Bone marrow (tissue), 2 donors: ENCODE measurements at places on chromosomes 7 and 10.
A peak's percentile ranks its signal among the peaks of the same experiment; 100 is the strongest.

DNA sequence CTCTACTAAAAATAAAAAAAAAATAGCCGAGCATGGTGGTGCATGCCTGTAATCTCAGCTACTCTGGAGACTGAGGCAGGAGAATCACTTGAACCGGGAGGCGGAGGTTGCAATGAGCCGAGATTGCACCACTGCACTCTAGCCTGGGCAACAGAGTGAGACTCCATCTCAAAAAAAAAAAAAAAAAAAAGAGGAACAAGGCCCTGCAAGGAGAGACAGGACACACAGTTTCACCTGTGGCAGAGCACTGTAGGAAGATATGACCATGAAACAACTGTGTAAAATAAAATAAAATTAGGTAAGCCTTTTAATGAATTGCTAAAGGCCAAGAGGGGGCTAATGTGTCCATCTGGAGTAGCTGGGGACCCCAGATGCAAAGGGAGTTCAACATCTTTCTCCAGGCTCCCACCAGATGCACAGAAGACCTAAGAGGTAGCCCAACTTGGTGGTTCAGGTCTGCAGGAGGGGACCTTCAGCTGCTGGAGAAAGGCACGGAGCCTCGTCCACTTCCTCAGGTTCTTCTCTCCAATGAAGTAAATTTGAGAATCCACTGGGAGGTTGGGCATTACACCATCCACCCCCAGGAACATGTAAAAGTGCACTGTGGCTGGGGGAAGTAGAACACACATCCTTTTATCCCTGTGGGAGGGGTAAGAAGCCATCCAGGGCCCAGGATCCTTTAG is 12.7 kb downstream of the PPIF start:
- no peak for DNase-seq

- DNase-seq: no peak
Observed at GRCh38 chr7:4871930-4872675, 10.3 kb upstream of the PAPOLB start.

GRCh38 chr7:77812290-77812685 is 13.7 kb downstream of the PHTF2 start:
- no peak for DNase-seq

- DNase-seq: no peak
Observed at GRCh38 chr10:128121750-128122412, 4.3 kb downstream of the MKI67 start.

GRCh38 chr10:36538953-36539586 is 586.3 kb upstream of the ANKRD30A start:
- no peak for DNase-seq

- no peak for DNase-seq
Observed at GRCh38 chr7:131336956-131337355, 9.3 kb downstream of the MKLN1 start.

DNA sequence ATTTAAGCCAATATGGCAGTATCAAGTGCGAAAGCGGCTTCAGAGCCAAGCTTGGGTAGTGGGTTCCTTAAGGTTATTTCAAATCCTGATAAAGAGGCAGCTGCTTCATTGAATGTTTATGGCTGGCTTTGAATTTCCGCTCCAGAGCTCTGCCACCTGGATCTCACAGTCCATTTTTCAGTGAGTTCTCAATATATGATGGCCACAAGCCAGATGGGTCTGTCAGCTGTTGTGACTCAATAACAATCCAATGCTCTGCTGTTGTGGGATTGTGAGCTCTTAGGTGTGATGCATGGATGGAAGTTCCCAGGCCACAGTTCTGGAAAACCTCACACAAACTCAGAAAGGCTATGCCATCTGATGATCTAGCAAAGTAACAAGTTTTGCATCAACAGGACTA is 743.8 kb upstream of the LRRN3 start:
- DNase-seq: no peak

DNA sequence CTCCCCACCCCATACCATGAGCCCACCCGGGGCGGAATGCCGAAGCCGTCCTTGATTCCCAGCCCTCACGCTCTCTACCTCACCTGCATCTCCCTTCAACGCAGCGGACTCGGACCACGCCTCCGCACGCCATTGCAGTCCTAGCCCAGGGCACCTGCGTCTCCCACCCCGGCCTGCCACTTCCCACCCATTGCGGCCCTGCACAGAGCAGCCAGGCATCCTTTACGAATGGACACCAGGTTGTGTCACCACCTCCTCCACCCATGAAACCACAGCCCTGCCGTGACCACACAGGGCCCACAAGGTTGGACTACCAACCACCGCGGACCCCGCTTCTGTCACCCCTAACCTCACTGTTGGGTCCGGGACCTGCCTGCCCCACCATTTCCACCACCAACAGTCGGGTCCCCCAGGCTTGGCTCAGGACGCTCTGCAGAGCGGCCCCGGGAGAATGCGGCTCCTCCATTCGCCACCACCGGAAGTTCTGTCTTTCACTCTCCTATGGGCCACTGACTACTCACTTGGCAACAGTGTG is 232.5 kb downstream of the MAD1L1 start:
- DNase-seq: no peak

DNA sequence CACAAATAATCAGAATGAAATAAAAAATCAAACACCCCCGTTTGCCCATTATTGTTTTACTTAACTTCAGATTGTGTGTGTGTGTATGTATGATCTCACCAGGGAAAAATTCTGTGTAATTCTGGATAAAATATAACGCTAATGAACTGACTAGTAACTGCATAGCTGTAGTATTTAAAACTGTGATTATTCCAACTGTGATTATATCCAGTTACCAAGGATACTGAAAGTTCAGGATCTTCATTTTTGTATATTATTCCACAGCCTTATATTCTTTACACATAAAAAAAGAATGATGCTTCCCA is 2.9 kb downstream of the TWIST1 start:
- no peak for DNase-seq

GRCh38 chr7:98229991-98230745 is 18.9 kb downstream of the BHLHA15 start:
- no peak for DNase-seq

DNA sequence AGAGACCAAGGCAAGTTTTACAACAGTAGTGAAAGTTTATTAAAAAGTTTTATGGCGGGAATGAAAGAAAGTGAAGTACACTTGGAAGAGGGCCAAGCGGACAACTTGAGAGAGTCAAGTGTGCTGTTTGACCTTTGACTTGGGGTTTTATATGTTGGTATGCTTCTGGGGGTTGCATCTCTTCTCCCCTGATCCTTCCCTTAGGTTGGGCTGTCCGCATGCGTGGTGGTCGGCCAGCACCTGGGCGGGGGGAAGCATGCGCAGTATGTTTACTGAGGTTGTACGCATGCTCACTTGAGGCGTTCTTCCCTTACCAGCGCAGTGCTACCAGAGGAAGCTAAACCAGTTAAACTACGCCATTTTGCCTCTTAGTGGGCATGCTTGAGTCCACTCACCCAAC is 31.9 kb downstream of the NUP42 start:
- no peak for DNase-seq

GRCh38 chr10:70343312-70343711 is 39.1 kb downstream of the LRRC20 start:
- no peak for DNase-seq

DNA sequence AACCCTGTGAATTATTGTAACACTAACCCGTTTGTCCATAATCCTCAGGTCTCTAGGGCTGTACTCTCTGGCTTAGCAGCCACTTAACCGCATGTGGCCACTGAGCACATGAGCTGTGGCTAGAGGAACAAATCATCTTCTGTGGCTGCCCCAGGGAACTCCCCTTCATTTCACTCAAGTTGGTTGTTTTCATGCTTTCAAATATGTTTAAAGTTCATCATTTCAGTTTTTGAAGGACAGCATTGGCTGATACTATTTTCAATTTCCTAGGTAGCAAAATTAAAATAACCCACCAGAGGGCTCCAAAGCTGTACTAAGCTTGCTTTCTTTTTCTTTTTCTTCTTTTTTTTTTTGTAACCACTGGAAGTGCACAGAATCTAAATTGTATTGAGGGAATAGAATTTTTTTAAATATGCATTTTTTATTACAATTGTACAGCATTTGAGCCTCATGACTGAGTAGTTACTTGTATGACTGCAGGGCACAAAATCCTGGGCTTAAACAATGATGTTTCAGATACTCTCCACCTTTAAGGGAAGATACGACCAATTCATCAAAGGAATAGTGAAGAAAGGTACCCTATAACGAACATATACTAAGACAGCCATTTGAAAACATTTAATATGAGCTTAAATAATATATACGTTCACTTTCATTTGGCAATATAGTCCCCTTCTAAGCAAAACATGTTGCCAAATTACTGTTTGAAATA is 38.6 kb downstream of the MRC1 start:
- DNase-seq: peak; percentile 10

GRCh38 chr7:51280156-51280555 is 36.5 kb downstream of the COBL start:
- DNase-seq: no peak

- DNase-seq: no peak
Observed at GRCh38 chr7:2224934-2225333, 7.8 kb downstream of the MAD1L1 start.
